ENCODE measurements at places on chromosomes 5 and 9.

DNA sequence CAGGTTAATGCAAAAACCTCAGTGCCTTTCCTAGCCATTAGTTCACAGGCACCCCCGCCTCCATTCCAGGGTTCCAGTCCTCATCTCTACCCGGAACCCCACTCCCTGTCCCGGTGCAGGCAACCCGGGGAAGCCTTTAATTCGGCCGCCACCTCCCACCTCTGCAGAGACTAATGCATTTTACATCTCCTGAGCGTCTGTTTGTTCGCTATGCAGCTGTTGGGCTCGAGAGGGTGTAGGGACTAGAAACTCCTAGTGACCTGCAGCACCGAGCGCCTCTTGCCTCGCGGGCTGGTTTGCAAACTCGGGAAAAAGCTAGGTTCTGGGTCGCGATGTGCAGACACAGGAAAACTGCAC is 3.6 kb downstream of the GDNF start:
- DNase-seq: no peak

GRCh38 chr5:124544366-124545055 is 201.9 kb downstream of the ZNF608 start:
- DNase-seq: no peak

DNA sequence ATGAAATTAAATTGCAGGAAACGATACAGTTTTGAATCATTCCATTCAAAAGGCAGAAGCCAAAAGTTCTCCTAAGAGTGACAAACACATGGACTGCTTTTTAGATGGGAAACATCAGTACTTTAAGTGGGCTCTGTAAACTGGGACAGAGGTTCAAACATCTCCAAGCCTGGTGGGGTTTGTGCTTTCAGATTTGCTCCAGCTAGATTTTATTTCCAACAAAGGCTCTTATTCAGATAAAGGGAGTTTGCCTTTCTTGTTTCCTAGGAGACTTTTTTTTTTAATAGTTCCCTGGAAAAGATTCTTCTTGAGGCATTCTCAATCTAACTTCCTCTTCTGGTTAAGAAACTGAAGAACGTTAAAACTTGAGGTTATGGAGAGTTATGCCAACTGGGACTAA is 277.6 kb downstream of the TMEM38B start:
- DNase-seq: no peak

GRCh38 chr9:107932046-107932445 is 442.5 kb upstream of the KLF4 start:
- no peak for DNase-seq

GRCh38 chr5:134127376-134127861 is 12.9 kb downstream of the TCF7 start:
- no peak for DNase-seq

DNA sequence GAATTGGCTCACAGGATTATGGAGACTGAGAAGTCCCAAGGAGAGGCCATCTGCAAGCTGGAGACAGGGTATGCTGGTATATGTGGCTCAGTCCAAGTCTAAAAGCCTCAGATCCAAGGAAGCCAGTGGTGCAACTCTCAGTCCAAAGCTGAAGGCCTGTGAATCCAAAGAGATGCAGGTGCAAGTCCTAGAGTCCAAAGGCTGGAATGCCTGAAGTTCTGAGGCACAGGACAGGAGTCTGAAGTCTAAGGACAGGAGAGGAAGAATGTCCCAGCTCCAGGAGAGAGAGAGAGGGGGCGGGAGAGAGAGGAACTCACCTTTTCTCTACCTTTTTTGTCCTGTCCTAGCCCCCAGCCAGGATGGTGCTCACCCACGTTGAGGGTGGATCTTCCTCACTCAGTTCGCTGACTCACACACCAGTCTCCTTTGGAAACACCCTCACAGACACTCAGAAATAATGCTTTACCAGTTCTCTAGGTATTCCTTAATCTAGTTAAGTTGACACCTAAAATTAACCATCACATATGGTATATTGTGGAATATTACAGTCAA is 49.6 kb downstream of the KCNN2 start:
- DNase-seq: no peak

GRCh38 chr9:117919538-117919937 is 215.3 kb downstream of the TLR4 start:
- no peak for DNase-seq

DNA sequence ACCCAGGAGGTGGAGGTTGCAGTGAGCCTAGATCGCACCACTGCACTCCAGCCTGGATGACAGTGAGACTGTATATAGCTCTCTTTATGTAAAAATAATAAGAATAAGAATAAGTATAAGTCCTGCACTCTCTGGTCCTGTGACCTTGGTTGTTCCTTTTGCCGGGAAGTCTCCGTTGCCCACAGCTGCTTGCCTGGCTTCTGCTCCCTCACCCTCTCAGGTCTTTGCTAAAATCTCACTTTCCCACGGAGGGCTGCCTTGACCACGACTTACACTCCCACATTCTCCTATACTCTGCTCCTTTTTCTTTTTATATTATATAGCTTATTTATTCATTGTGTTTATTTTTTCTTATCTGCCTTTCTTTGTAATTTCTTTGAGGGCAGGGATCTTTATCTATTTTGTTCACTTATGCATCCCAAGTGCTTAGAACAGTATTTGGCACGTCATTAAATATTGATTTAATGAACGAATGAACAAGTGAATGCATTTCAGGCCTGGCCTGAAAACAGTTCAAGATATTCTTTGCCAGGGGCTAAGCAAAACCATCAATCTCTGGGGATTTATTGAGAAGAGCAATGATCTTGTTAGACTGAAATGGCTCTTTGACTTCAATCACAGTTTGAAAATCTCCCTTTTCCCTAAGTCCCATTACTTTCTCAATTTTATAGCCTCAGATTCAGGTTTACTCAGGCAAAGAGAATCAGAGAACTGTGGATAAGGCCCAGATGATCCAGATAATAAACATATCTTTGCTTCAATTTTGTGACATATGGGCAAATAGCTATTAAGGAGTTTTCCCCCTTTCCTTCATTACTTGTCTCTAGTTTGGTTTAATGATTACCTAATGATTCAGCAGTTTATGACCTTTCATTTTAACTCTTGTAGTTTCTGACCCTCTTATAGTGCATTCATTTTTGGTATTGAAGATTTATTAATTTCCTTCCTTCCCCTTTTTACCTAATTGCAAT is 60.8 kb upstream of the TMC1 start:
- no peak for DNase-seq

- peak; percentile 31 for DNase-seq
Measured at GRCh38 chr5:93800988-93801811, 59.8 kb upstream of the POU5F2 start.
